ENCODE measurements at places on chromosomes 16 and 17. TPM values are rescaled to one million over a fixed set of nuclear protein-coding genes. Genes with fewer than 3 reads are reported as not detected.

Gene FOXC2
- 0.57 TPM for total RNA-seq

Gene KRTAP4-9
- not detected for total RNA-seq

Gene ZNF286A
- 7.5 TPM for total RNA-seq

Gene SULT1A2
- not detected for total RNA-seq

Gene SLC5A2
- not detected for total RNA-seq

Gene ADGRG3
- total RNA-seq: 1.5 TPM

DNA sequence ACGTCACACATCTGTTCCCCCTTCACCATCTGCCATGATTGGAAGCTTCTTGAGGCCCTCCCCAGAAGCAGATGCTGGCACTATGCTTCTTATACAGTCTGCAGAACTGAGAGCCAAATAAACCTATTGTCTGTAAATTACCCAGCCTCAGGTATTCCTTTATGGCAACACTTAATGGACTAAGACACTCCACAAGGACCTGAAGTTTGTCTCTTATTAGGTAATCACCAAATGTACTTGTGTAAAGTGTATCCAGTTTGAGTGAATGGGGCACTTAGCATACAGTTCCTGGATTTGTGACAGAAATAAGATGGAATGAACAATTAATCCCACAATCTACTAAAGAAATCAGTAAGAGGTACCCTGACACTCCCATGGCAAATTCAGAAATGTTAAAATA is 105.3 kb downstream of the SLC39A11 start:
- no peak for DNase-seq

GRCh38 chr16:87603684-87604633 is 1.7 kb downstream of the JPH3 start:
- DNase-seq: no peak

- DNase-seq: no peak
Measured at GRCh38 chr17:20979792-20980083, 63.1 kb downstream of the USP22 start.

DNA sequence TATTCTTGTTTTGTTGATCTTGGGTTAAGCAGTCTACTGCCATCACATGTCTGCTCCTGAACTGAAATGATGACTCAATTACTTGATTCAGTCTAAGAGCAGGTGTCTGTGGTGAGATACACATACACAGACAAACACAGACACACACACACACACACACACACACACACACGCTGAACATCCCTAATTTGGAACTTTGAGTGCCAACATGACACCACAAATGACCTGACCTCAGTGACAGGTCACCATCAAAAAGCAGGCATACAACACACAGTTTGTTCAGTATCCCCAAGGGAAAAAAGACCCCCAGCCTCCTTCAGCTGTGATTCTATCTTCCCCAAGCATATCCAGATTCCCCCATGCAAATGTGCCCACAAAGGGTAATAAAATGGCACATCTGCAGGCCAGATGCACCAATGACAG is 130.1 kb upstream of the TMEM97 start:
- no peak for DNase-seq

DNA sequence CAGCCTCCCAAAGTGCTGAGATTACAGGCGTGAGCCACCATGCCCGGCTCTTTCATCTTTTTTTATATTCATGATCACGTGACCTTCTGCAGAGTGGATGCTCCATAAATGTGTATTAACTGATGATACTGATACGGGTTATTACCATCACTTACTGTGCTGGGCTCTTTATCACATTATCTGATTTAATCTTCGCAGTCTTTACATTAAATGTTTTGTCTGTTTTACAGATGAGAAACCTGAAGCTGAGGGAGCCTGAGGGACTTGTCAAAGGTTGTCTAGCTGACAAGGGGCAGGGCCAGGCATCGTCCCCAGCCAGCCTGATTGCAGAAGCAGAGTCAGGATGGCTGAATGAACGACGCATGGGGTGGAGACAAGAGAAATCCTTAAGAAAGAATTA is 104.4 kb downstream of the NTN1 start:
- no peak for DNase-seq
